ENCODE measurements at places on chromosomes 6 and 20.

- DNase-seq, result no peak
Measured at GRCh38 chr20:31630187-31630790, 7.4 kb upstream of the COX4I2 start.

DNA sequence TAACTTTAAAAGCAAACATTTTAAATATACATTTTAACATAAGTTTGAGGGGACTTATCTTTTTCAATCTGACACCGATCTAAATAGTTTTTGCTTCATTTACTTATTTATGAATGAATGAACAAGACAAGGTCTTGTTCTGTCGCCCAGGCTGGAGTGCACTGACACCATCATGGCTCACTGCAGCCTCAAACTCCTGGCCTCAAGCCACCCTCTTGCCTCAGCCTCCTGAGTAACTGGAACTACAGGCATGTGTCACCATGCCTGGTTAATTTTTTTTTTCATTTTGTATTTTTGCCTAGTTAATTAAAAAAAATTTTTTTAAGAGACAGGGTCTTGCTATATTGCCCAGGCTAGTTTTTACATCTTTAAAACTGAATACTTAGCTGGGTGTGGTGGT lies 25.4 kb downstream of the FBXO9 start:
- DNase-seq, result no peak

- no peak for DNase-seq
Measured at GRCh38 chr20:13469262-13469661, 169.5 kb downstream of the TASP1 start.

- no peak for DNase-seq
Measured at GRCh38 chr20:2429051-2429450, 41.5 kb downstream of the SNRPB start.

GRCh38 chr6:40996591-40997233 lies 42.3 kb downstream of the UNC5CL start:
- DNase-seq, result no peak

DNA sequence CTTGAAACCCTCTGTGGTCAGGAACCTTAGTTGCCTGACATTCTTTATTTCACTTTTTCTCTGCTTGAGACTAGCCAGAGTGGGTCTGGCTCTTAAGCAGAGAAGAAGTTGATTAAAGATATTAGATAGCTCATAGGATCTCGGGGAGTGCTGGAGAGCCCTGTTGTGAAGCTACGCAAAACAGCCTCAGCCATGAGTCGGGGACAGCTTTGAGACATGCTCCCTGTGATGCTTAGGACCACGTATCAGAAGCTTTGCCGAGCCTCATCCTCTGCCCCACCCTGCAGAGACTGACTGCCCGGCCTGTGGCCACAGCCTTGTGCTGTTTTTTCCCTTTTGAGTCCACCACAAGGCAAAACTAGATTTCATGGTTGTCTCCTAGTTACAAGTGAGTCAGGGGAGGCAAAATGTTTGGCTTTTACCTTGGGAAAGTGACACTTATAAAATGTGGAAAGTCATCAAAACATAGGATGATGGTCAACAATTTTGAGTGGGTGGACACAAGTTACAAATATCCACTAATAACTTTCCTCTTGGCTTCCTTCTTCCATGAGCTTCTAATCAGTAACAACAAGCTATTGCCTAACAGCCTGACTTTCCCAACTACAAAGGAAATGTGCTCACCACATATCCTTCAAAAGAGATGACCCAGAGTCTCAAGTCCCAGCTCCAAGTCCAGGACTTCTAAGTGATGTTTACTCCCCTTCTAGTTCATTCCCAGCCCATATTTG lies 108.4 kb downstream of the JAG1 start:
- DNase-seq, result no peak

- DNase-seq, result no peak
Measured at GRCh38 chr20:9852566-9852965, 13.7 kb upstream of the PAK5 start.

DNA sequence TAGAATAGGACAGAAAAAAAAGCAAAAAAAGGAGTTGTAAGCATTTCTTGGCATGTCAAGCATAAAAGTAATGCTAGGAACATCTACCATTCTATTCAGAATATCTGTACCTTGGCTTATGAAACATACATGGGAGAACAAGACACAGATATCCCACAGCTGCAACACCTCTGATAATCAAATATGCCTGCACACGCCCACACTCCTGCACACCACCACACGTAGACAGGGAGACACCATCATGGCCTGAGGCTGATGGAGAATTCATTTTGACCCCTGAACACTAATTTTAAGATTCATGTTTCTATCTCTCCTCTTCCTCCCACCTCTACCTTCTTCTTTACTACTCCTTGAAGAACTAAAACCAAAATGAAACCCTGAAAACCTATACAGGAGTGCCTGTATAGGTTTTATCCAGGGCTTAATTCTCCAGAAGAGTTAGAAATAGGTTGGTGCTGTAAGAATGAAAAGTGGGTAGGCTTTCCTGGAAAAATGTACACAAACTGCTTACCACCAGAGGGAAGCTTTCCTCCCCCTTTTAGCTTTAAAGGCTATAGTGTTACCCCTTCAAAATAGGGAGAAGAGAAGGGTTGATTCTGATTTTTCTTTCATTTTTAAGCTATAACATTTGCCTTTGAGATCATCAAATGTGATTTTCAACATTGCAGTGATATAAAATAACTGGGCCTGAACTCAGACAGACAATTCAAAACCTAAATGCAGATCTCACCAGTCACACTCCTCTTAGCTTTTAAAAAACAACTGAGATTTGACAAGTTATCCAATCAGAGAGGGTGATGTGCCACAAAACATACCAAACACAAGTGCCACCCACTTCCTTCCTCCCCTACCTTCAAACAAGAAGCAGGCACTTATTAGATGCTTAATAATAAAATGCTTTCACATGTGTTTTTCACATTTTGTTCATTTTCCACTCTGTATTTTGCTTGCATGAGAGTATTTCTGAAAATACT lies 57.9 kb downstream of the ELOVL5 start:
- DNase-seq, result no peak

DNA sequence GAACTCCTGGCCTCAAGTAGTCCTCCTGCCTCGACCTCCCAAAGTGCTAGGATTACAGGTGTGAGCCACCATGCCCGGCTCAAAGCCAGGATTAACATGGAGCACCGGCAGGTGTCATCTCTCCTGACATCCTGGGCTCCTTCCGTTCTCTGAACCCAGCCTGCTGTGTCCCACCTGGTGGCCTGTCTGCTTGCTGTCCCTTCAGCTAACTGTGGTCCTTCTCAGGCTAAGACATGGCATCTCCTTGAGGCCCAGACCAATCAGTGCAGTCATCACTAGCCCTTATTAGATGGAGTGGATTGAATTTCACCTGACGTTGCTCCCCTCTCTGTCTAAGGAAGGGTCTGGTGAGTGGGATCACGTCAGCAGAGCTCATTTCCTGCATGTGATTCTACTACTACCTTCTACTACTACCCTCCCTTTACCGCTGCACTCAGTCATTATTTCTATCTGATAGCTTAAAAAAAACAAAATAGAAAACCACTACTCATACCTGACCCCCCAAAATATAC lies 28.0 kb upstream of the SYNJ2 start:
- no peak for DNase-seq

DNA sequence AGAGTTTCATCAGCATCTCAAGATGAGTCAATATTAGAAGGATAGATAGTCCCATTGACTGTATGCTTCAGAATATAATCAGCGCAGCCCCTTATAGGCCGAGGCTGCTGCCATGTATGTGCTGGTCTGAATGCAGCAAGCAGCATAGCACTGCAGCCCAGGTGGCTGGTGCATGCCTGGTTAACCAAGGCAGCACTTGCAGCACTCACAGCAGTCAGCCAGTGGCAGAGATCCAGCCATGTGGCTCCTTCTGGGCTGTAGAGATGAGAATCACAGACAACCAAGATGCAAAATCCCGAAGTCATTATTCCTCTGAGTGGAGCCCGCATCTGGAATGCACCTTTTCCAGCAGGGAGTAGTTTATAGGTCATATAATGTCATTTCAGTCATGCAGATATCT lies 251.9 kb downstream of the UST start:
- no peak for DNase-seq

GRCh38 chr6:42090819-42091717 lies 40.7 kb downstream of the TAF8 start:
- DNase-seq, result no peak

- no peak for DNase-seq
Measured at GRCh38 chr6:36702656-36703055, 5.0 kb downstream of the RAB44 start.

GRCh38 chr6:149864578-149865535 lies 698 bp upstream of the LRP11 start:
- DNase-seq, result peak; percentile 87

DNA sequence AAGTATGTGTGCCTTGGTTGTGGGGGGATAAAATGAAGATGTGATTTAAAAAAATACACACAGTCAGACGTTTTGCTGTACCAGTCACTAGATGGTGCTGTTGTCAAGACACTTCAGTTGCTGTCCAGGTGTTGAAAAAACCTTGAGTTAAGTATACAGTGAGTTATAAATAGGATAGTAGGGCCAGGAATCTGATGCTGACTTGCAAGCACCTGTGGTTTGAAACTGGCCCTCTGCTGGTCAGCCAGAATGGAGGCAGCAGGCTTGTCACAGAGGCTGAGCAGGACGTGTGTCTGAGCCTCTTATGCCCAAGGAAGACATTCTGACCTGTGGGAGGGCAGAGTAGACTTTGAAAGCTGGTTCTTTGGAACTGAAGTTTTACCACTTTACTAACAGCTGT lies 27.8 kb downstream of the RNF8 start:
- peak; percentile 57 for DNase-seq

DNA sequence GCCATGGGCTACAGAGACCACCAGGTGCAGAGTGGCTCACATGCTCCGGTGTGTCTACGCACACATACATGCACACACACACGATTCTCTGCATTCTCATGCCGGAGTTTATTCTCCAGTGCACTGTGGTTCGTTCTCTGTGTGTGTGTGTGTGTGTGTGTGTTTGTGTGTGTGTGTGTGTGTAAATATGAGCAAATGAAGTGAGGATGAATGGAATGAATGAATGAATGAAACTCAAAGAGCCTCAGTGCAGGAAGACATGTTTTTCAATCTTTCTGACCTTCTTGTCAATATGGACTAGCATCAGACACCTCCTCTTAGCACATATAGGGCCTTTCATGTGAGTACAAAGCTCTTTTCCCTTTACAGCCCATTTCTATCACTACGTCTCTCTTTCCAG lies 1.6 kb downstream of the TMEM74B start:
- no peak for DNase-seq

GRCh38 chr6:36364669-36365479 lies 22.6 kb downstream of the ETV7 start:
- no peak for DNase-seq

DNA sequence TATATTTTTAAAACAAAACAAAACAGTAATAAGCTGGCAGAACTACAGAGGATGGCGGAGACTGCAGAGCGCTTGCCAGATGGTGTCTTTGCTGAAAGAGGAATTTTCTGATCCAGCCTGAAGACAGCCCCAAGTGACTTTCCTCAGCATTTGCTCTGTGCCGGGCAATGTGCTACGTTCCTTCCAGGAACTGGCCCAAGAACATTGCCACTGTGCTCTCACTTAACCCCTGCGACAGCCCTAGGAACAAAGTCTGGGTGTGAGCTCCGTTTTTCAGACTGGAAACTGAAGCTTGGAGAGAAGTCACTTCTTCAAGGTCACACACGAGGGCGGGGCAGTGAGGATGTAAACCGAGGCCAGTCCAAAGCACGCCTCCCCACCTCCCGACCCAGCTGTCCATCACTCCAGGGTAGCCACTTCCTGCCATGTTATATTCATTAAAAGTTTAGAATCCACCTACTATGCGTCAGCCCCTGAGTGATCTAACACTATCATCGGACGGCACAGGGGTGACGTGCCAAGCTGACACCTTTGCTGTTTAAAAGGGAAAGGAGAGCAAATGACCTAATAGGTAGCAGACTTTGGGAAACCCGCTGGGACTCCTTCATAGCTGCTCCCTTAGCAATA lies 22.3 kb upstream of the BMP7 start:
- no peak for DNase-seq

DNA sequence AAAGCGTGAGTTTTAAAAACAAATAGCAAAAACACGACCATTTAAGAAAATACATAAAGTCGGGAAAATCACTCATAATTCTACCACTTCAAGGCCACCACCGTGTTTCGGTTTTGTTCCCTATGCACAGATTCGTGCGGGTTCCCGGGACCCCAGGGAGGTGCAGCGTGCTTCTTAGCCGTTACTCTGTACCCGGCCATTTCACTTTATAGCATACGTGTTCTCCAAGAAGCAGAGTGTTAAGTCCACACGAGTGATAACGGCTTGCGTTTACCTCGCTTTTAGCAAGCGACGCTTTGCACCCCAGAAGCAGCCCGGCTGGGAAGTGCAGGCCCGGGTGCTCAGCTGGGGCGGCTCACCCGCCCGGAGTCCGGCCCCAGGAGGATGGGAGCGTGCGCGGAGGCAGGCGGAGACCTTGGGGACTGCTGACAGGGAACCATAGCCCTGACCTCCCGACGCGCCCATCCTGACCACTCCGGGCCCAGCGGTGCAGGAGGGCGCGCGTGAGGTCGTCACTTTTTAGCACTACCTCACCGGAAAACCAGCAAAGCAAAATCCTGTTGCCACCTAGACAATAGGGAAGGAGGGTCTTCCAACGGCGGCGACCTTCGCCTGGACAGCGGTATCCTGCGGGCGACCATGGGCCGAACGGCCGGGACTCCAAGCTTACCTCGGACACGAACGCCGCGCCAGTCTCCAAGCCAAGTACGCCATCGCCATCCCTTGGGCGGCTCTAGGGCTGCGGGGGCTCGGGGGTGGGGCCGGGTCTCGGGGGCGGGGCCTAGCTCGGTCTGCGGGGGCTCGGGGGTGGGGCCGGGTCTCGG lies at the start of gene ECI2:
ECI2 (minus strand) TSS at position 735 of the 824 bp plus-strand sequence; CDS start at position 720, 15 bp downstream.
- DNase-seq, result peak; percentile 72

- no peak for DNase-seq
Measured at GRCh38 chr6:36120539-36120938, 9.8 kb upstream of the MAPK13 start.

DNA sequence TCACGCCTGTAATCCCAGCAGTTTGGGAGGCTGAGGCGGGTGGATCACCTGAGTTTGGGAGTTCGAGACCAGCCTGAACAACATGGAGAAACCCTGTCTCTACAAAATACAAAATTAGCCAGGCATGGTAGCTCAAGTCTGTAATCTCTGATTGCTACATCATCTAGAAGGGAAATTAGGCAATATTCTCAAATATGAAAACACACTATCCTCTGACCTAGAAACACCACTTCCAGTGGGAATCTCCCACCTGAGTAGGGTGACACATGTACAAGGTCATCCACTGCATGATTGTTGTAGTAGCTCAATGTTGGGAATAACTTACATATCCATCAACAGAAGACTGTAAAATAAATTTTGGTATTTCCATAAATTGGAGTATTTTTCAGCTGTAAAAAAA lies 19.1 kb upstream of the SIRPD start:
- no peak for DNase-seq

- no peak for DNase-seq
Measured at GRCh38 chr20:51758978-51759544, 9.1 kb downstream of the ATP9A start.
